NCI-H774 (cell line): ENCODE measurements at places on chromosomes 7 and 10.

GRCh38 chr10:107865691-107866090, 701.2 kb upstream of the SORCS1 start:
- no peak for DNase-seq

DNA sequence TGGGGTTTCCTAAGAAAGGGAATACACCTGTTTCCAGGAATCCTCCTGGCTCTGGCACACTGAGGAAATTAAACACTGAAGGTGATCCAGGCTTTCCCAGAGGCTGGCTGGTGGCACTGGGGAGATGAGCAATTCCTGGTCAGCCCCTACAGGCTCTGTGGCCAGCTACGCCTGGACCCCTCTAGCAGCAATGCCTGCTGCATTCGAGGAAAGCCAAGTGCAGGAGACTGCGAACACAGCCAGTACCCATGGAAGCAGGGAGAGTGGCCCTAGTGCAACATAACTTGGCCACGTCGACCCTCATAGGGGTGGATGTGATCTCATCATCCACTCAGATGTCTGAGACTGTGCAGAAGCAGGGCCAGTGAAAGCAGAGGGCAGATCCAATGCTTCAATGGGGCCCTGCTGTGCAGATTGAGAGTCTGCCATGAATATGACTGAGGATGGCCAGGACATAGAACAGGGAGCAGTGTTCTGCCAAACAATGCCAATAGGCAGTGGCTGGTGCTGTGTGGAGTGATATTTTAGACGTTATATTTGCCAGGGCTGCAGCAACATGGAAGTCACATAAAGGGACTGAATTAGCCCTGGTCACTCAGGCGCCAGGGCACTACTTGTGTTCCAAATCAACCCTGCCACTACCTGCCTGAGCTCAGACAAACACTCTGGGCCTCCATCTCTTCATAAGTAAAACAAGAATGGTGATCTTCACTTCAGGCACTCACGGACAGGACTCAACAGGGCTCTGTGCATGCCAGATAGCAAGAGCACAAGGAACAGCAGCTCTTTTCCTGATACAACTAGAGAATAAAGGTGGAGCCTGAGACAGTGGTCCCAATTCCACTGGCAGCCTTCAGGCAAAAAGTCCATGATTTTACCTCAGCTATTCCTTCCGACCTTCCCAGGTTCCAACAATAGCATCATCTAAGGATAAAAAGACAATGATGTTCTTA, 2.4 kb downstream of the ZNF488 start:
- no peak for DNase-seq

- DNase-seq, result no peak
Measured at GRCh38 chr7:40566879-40567278, 432.1 kb downstream of the SUGCT start.

GRCh38 chr10:79374312-79375191, 27.3 kb downstream of the PPIF start:
- DNase-seq, result peak; percentile 62

- DNase-seq, result no peak
Measured at GRCh38 chr10:28479927-28480627, 52.8 kb upstream of the WAC start.

DNA sequence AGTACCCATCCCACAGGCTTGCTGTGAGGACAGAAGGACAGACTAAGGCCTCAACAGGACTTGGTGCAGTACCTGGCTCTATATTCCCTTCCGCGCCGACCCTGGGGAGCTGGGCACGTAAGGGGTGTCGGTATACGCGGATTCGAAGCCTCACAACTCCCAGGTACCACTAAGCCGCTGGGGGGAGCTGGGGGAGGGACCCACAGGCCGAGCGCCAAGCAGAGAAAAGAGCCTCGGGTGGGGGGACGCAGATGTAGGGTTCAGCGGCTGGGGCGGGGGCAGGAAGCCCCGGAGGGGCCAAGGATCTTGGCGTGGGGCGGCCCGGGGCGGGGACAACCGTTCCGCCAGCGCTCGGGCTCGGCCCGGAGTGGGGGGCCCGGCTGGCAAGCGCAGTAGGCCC, 126.4 kb upstream of the ZNF746 start:
- DNase-seq, result no peak

GRCh38 chr10:14926722-14927416, 27.0 kb downstream of the DCLRE1C start:
- DNase-seq, result no peak

- DNase-seq, result no peak
Measured at GRCh38 chr10:71971311-71971731, 7.1 kb downstream of the CHST3 start.

DNA sequence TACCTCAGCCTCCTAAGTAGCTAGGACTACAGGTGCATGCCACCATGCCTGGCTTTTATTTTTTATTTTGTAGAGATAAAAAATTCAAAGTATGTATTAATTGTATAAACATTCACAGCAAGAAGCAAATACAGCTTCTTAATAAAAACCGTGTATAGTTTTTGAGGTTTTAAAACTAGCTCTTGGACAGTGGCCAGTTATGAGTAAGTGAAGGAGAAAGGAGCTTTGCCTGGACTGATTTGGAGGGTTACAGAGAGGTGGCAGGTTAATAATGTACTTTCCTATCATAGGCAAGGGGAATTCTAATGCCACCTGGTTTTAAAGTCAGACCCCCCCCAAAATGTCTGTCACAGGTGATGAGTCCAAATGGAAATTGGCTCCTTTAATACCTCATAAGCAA, 43.4 kb downstream of the ZNRF2 start:
- DNase-seq, result no peak
